ENCODE measurements at places on chromosomes 2 and 18. TPM values are rescaled to one million over a fixed set of nuclear protein-coding genes. Genes with fewer than 3 reads are reported as not detected.

DNA sequence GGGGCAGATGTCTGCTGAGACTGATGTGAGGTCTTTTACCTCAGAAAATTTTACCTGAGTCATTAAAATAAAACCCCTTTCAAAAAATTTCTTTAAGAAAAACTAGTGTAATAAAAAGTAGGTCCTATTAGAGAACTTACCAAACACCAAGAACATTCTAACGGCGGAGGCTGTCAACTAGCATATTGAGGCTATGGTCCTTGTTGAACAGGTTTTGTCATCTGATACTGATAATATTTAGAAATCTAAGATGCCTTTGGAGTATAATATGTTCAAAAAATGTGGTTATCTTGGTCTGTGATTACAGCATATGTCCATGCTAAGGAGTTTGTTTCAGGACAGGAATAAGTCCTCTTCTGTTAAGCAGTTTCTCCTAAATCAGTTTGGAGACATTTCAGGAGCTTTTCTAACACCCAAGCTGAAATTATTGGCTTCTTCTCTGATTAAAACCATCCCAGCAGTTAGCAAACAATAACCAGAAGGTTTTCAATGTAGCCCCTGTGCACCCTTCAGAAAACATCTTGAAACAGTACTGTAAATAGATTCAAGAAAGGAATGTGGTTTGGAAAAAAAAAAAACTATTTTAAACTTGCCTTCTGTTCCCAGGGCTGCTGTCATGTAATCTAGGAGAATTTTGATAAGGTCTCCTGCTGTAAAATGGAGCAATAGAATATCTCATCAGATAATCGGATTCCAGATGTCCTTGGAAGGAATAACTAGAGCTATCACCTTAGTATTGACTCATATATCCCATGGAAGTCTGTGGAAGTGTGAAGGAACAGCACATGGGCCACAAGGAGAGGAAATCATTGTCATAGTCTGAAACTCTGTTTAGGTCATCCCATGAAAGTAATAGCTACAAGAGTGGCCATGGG lies 58.7 kb upstream of the B3GNT2 start:
- DNase-seq, result no peak

DNA sequence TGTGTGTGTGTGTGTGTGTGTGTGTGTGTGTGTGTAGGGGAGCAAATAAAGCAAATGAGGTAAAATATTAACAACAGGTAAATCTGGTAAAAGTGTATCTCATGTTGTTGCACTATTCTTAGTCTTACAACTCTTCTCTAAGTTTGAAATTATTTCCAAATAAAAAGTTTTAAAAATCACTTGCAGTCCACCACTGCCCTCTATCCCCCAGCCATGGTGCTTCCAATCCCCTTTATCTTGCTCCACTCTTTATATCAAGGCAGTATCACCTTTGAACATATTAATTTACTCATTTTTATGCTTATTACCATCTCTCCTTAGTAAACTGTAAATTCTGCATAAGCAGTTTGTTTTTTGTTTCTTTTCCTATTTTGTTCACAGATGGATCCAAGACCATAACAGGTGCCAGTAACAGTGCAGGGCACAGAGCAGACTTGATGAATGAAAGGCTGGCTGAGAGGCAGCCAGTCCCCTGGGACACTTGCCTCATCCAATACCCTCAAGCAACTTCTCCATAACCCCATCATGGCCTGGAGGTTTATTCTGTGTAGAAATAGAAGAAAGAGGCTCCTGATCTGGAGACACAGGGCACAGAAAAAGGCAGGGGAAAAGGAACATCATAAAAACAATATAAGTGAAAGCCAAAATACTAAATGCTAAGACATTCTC lies 67.6 kb downstream of the LDAH start:
- no peak for DNase-seq

IL36B gene
- total RNA-seq, result not detected

GRCh38 chr2:54642677-54643430 lies 80.6 kb upstream of the EML6 start:
- DNase-seq, result no peak

- DNase-seq, result no peak
Measured at GRCh38 chr2:207331674-207332073, 165.9 kb upstream of the KLF7 start.
